ENCODE measurements at places on chromosomes 11 and 22.
A peak's percentile ranks its signal among the peaks of the same experiment; 100 is the strongest.

- DNase-seq: no peak
These were observed 8.1 kb upstream of the RNF185 start for GRCh38 chr22:31151872-31152271.

DNA sequence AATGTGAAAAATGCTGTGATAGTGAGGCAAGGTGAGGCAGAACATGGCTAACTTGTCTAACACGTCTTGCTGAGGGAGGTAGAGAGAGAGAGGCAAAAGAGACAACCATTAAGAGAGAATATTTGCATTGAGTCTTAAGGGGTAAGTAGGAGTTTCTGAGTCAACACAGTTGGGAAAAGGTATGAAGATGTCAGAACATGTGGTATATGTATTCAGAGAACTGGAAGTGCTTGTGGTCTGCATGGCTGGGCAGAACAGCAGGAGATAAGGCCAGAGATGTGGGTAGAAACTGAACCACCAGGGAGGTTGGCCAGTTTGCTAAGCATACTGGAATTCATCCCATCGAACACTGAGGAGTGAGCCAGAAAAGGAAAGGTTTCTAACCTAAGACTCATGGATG, 25.0 kb upstream of the SLC5A1 start:
- no peak for DNase-seq

DNA sequence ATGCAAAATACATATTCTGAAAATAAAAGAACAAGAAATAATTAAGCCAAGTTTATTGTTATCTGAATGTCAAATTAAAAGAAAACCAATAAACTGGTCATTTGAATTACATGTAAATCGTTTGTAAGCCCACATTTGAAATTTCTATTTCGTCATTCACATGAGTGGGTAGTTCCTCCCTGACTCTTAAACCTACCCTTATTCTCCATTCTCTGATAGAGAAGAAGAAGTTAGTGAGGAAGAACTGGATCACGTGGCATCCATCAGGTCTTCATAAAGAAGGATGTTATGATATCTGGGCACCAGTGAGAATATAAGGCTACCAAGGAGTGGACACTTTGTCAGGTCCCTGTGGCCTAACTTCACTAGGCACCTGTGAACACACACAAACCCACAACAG, 328.1 kb downstream of the OPCML start:
- DNase-seq: no peak

GRCh38 chr22:18012531-18012930, 11.8 kb downstream of the MICAL3 start:
- DNase-seq: no peak

DNA sequence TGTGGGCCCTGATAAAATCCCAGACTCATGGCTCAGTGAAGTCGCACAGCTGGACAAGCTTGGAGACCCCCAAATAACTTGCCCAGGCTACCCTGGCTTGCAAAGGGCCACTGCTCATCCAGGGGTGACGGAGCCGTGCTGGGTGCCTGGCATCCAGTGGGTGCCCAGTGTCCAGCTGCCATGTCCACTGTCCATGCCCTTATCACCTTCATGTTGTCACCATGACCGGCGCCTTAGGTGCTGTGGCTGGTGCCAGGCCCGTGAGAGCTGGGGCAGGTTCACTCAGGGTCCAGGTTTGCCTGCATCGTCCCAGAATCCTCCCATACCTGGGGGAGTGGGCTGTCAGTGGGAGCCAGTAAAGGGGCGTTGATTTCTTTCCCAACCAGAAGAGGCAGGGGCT, 57.4 kb downstream of the LRP5 start:
- DNase-seq: no peak

DNA sequence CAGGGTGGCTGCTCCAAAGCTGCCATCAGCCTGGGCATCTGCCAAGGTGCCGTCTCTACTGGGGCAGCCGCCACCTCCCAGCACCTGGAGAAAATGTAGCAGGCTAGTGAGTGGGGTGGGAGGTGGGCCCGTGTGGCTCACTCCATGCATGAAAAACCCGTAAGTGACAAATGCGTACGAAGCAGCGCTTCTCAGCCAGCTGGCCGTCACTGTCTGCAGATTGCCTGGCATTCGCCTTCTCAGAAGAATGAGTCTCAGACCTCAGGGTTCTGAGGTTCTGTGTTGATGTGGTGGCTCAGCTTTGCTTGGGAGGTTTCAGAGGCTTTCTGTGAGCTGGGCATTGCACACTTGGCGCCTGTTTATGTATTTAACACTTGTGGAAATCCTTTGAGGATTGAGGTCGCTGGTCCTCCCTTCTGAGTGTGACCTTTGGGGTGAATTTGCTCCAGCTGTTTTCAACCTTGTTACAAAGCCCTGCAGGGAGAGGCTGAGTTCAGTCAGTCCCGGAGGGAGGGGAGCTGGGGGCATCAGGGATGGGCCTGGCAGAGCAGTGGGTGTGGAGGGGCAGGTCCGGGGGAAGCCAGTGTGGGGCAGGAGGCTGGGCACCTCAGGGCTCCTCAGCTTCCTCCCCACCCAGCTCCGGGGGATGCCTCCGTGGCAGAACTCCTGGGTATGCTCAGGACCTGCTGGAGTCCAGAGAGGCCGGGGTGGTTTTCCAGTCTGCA, 977.0 kb downstream of the TBC1D22A start:
- DNase-seq: no peak

DNA sequence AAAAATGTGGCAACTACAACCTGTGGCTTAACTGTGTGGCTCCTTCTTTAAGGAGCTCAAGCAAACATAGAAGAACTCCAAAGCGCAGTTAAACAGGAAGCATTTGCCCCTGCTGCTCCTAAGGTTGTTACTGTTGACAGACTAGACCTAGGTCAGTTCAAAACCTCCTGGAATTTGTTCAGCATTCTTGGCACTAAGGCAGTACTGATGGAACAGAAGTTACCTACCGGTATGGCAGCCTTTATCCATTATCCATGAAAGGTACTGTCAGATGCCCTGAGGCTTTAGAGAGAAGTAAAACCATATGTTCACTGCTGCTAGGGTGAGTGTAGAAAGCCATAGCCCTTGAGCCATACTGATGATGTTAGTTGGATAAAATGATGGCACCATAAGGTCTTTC, 916.5 kb upstream of the FAT3 start:
- no peak for DNase-seq

- no peak for DNase-seq
These were observed 56.1 kb upstream of the GRAMD1B start for GRCh38 chr11:123373754-123374621.

DNA sequence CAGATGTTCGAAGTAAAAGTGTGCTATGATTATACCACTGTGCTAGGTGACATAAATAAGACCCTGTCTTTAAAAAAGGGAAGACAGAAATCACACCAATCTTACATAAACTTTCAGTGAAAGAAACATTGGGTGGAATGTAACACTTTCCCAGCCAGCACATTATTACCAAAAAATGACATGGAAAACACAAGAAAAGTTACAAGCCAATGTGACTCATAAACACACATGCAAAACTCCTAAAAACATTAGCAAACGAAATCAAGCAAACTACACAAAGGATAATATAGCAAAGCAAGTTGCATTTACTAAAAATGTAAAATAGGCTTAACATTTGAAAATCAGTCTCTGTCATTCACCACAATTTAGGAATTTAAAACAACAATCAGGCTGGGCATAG, 47.0 kb downstream of the SBF2 start:
- no peak for DNase-seq

DNA sequence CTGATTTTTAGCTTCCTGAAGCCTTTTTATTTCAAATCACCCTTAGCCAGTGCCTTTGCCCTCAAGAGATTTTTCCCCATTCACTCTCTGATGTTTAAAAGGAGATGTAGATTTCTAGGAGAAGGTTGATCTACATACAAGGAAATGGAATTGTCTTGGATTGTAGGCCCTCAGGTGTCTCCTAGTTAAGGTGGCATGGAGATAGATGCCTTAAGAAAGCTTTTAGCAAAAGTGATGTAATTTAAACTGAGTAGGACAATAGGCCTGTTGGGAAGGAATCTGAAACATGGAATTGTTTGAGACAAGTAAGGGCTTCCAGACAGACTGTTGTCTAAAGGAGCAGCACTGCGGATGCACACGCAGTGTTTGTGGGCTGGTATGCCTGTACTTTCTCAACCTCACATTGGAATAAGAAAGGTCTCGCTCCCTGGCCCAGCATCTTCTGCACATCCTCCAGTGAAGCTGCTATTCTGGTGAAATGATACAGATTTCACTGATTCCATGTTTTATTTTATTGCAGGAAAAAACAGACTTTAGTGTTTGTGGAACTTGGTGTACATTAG, 69.8 kb upstream of the SLC25A18 start:
- no peak for DNase-seq

DNA sequence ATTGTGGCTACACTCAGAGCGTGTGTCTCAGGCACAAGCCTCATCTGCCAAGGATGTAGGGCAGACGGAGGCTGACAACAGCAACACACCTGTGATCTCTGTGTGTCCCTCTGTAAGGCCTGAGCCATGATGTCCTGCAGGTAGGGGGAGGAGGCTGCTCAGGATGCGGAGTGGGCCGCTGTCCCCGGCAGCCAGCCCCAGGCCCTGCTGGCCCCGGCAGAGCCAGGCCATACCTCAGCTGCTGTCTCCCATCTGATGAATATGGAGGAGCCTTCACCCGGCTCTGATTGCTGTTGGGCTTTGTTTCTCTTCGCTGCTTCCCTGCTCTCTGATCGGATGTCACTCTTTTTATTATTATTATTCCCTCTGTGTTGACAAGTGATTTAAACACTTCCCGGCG, 83.6 kb upstream of the NCAM1 start:
- no peak for DNase-seq

- no peak for DNase-seq
These were observed 14.9 kb downstream of the SCYL1 start for GRCh38 chr11:65539744-65540289.

DNA sequence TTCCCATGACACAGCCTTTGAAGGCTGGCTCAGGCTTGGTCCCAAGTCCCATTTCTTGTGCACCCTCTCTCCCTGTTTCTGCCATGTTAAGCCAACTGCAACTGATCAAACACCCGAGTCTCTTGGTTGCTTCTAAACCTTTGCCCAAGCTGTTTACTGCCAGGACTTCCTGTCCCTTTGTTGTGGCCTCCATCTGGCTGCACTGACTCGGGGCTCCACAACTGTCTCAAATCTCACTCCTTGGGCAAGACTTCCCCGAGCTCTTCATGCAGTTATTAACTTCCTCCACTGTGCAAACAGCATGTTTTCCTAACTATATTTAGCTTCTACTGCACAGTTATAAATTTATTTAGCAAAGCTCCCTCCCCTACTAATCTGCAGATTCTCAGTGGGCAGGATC, 4.3 kb downstream of the VPREB1 start:
- DNase-seq: no peak

DNA sequence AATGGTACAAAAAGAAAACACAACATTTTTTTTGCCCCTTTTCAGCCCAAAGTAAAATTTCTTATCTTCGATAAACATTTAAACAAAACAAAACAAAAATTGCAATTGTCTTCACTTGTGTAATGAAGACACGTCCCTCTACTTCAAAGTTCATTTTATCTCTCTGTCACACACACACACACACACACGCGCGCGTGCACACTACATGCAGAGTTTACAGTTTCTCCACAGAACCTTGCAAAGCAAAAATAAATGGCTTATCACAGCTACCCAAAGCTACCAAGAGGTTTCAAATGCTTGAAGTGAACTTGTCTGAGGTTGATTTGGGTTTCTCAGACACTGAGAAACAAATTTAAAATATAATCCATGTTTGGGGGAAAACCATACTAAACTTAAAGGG, 72.3 kb downstream of the ETS1 start:
- no peak for DNase-seq

DNA sequence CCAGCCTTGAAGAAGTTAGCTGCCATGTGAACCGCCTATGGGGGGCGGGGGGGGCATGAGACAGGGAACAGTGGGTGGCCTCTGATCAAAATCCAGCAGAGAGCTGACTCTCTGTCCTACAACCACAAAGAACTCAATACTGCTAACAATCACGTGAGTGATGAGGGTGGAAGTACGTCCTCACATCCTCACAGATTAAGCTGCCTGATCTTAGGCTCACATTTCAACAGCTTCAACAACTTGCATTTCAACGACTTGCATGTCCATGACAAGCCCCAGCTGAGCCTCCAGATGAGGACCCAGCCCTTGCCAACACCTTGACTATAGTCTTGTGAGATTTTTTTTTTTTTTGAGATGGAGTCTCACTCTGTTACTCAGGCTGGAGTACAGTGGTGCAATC, 51.6 kb downstream of the CLMP start:
- no peak for DNase-seq

GRCh38 chr11:75429902-75430713, 2.9 kb downstream of the KLHL35 start:
- DNase-seq: peak; percentile 73

DNA sequence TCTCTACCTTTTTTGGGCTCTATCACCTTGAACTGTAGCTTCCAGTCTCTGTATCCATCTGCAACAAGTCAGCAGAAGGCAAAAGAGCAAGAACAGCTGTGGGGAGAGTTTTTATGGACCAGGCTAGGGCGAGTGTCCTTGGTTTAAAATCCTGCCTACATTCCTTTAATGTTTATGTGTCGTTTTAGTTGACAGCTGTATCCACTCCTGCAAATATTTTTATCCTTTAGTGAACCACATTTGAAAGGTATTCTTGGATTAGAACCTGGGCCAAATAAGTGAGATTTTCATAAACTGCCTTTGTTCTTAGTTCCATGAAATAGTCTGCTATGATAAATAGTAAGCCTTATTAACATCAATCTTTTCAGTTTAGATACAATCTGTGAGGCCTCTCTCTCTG, 712.2 kb downstream of the ETS1 start:
- DNase-seq: no peak

GRCh38 chr11:72135891-72136683, 562 bp downstream of the FOLR3 start:
- no peak for DNase-seq

DNA sequence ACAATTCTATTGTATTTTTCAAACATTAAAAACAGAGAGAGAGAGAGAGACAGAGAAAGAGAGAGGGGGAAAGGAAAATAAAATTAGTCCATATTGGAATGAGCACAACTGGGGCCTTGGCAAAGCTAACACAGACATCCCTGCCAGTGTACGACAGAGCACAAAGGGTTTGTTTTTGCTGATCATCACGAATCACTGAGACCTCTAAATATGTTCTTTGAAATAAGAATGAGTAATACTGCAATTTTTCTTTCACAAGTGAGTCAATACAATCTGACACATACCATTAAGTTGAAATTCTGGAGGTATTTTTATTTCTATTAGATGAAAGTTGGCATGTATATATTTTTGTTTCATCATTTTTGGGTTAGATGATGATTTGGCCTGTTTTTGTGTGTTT, 27.0 kb upstream of the LRRC4C start:
- DNase-seq: no peak
